CD4-positive, alpha-beta T cell (primary cell): ENCODE measurements at places on chromosomes 2 and 18.

DNA sequence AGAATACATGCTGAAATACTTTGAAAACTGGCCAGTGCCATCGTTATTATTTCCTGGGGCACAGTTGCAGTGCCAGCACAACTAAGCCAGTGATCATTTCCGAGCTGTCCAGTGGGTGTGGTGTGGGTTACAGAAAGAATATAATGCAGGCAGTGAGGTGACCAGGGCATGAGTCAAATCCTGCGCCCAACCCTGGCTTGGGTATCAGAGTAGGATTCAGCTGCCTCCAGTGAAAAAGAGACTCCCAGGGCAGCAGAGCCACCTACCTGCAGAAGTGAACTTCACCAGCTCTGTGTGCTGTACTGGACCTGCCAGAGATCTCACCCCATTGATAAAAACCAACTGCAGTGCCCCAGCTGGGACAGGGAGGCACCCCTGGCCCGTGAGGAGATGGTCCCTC lies 18.0 kb downstream of the SLC9A2 start:
- no peak for DNase-seq

GRCh38 chr2:152566728-152567069 lies 150.6 kb downstream of the PRPF40A start:
- no peak for DNase-seq

DNA sequence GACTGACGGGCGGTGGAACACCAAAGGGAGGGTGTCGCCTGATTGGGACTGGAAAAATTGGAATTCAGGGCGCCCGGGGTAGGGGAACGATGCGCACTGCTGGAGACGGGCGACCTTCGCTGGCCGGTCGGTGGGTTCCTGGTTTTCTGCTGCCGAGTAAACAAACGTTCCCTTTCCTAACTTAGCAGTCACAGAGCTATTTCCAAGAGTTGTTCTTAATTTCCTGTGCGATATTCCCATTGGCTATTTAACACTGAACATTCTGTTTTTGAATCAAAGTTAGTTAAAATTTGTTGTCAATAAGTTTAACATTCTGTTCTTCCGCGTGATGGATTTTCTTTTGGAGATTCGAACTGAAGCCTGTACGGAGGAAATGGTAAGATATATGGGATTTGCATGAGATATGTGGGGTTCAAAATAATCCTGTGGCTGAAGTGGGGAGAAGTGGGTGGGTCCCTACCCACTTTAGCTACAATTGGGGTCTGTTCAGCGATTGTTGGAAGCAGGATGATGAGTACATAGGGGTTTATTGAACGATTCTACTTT lies 862 bp downstream of the C18orf54 start:
- no peak for DNase-seq

- DNase-seq: no peak
Measured at GRCh38 chr18:66043009-66043408, 292.2 kb downstream of the CDH7 start.

GRCh38 chr18:8400193-8400752 lies 209.0 kb upstream of the RAB12 start:
- no peak for DNase-seq

GRCh38 chr2:175576875-175577274 lies 395.4 kb upstream of the ATP5MC3 start:
- no peak for DNase-seq

DNA sequence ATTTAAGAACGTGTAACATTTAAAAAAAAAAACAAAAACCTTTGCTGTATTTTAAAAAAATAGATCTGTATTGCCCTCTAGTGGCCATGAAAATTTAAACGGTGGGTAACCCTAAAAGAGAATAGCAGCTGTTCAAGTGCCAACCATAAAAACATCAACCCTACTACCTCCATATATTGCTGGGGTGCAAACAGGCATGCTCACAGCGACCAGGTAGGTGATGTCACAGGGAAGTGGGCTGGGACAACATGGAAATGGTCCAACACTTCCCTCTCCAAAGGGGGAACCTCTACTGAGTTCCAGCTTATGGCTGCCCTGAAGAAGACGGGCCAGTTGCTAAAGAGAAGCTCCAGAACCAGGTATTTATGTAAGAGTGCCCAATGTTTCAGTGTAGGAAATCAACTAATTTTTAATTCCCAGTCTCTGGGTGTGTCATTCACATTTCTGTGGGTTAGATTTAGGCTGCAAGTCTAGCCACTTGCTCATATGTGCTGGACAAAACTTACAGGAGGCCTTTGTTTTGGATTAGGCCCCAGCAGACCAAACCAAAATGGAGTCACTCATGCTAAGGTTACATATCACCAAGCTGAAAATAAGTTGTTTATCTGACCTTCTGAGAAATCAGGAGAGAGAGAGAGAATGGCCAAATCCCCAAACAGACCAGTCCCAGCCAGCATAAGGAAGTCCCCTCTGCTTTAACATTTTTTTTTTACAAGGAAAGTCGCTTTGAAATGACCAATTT lies 54.5 kb downstream of the SKA1 start:
- DNase-seq: no peak

DNA sequence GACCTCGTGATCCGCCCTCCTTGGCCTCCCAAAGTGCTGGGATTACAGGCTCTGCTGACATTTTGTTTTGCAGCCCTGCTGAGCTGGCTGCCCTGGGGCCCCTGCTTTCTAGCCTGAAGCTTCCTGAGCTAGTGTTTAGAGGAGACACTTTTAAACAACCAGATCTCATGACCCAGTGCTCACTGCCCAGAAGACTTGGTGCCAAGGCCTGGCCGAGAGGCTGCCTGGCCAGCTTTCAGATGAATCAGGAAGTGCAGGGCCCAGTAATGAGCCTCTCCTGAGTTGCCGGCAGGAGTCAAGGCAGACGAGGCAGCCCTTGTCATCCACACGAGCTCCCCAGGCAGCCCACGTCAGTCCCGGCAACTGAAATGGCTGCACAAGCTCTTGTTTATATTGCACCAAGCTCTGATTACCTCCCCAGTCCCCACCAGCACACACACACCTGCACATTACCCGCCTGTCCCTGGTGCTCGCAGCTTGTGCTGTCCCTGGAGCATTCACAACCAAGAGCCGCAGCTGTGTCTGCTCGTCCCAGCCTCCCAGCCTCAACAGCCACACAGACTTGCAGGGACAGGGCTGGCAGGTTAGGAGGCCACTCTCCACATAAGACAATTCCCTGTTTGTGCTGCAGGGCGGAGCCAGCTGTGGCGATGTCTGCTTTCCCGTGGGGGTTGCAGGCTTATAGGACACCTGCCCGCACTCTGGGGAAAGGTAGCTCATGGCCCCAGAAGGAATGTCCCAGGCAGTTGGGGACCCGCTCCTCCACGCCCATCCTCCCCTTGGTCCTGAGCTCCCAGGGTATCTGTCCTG lies 331.2 kb upstream of the MYT1L start:
- DNase-seq: no peak

- no peak for DNase-seq
Measured at GRCh38 chr2:201128933-201129505, 13.1 kb downstream of the CFLAR start.

- no peak for DNase-seq
Measured at GRCh38 chr2:180660207-180660606, 320.2 kb upstream of the UBE2E3 start.

GRCh38 chr2:206784559-206785353 lies 19.4 kb downstream of the FASTKD2 start:
- no peak for DNase-seq

DNA sequence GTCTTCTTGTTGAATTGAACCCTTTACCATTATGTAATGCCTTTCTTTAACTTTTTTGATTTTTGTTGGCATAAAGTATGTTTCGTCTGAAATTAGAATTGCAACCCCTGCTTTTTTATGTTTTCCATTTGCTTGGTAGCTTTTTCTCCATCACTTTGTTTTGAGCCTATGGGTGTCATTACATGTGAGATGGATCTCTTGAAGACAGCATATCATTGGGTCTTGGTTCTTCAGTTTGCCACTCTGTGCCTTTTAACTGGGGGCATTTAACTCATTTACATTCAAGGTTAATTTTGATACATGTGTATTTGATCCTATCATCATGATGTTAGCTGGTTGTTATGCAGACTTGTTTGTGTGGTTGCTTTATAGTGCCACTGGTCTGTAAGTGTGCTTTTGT lies 489.4 kb upstream of the TNP1 start:
- DNase-seq: no peak

DNA sequence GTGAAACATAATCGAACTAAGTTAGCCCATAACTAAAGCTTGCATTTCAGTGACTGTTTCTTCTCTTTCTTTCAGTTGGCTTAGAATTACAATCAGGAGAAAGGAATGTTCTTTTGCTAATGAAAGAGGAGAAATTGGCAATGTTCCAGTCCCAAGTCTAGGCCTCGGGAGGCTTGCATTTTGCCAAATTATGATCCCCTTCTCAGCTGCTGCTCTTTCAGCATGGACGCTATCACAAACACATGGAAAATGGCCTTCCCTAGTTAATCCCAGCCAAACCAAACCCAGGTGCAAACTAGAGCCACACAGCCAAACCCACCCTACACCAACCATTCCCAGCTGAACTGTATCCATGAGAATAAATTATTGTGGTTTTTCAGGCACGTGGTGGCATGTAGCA lies 605.2 kb upstream of the LRRTM4 start:
- no peak for DNase-seq

DNA sequence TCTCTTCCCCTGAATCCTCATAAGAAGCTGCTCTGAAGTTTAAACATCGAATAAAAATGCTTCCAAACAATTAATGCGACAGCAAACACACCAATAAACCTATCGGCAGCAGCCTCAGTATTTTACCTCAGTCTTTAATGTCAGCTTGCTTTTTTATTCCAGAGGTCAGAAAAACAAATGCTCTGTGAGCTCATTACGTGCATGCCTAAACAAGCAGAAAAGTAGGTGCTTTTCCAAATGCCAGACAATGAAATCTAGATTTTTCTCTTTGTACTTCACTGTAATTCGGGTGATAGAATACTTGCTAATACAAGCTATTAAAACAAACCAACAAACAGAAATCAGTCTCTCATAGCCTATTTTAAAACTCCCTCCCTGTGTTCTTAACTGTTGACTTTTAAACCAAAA lies 381.5 kb downstream of the NRXN1 start:
- DNase-seq: no peak
